Stimulated activated CD8-positive, alpha-beta memory T cell treated with anti-CD3 and anti-CD28 coated beads, Interleukin-4, amount 100 ng/mL, for 1 hour (primary cell): ENCODE measurements at places on chromosomes 16 and 17.

DNA sequence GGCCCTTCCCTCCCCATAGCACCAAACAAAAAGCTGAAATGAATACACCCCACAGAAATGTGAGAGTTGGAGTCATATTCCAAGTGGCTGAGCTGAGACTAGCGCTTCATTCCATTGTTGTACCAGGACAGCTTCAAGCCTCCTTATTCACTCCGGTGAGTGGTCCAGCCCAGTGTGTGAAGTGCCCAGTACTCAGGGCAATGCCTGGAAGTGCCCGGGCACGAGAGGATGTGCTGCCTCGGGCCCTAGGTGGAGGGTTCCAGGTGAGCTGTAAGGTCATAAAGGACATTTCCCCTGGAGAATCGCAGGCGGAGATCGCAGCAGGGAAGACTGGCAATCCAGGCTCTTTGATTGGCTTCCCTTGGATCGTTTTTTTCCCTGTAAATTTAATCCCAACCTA, 5.4 kb upstream of the CYLD start:
- DNase-seq = no peak

GRCh38 chr17:33730131-33730530, 437.0 kb upstream of the ASIC2 start:
- no peak for DNase-seq

- DNase-seq = no peak
Measured at GRCh38 chr17:71392715-71393567, 727.9 kb upstream of the SOX9 start.

- DNase-seq = no peak
Measured at GRCh38 chr17:44085908-44086307, 15.4 kb downstream of the G6PC3 start.

DNA sequence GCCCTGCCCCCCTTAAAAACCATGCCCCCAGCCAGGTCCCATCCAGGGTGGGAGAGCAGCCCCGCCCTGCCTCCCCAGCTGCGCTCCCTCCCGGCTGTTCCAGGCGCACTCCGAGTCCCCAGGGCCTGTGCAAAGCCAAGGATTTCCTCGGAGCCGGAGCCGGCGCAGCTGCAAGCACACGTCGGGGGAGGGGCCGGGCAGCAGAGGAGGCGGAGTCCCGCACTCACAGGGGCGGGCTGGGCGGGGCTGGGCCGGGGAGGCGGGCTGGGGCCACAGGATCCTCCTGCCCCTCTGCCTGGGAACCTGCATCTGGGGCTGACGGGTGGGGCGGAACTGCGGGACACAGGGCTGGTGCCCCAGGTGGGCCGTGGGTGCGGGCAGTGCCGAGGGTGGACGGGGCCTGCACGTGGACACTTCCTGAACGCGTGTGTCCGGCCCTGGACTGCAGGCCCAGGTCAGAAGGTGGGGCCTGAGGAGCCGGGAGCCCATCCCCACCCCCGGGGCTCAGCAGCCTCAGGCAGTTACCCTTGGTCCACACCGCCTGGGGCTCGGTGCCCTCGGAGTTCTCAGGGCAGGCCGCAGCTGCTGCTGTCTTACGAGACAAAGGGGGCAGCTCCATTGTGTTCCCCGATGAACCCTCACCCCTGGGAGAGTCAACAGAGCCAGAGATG, 24.0 kb upstream of the SSTR5 start:
- no peak for DNase-seq

DNA sequence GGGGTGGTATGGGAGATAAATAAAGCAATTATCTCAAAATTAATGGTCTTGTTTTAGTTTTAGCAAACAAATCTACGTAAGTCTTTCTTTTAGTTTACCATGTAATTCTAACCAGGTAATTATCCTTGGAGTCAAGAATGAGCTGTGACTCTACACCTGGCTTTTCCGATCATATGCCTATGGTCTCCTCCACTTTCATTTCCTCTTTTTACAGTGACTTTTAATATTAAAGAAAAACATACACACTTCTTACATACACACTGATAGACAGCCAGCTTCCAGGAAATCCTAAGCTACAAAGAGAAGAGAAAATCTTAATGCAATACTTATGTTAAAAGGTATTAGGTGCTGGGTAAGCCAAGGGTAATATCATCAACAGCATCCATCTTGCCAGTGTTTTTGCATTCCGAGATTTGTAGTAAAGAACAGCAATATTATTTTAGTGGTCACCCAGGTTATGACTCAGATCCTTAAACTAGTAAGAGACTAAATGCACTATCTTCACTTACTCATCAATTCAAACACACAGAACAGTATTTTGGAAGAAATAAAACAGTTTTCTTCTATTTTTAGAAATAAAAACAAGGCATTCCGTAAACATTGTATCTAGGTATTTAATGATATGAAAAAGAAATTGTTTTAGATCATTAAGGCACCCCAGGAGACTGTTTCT, 4.4 kb upstream of the IRX5 start:
- no peak for DNase-seq

GRCh38 chr17:16991349-16992009, 19.6 kb upstream of the TNFRSF13B start:
- DNase-seq = peak; percentile 64
